GM12864 (cell line): ENCODE measurements at places on chromosomes 13 and 19.

DNA sequence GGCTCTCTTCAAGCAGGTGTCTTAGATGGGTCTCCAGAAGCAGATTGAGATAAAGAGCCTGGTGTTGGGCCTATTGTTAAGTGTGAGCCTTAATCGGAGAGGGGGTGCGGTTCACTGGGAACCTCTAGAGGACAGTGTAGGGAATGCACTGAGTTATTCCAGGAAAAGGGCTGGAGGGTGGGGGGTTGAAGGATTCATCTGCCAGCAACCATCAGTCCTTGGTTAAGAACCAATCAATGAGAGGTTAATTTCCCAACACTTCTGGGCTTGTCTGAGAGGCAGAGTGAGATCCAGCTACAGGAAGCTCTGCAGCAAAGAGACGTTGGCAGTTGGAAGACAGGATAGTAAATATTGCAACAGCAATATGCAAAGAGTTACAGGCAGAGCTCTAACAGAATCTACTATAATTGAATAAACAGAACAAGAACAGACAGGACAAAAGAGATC, 28.7 kb downstream of the CYP4F2 start:
- no peak for DNase-seq

DNA sequence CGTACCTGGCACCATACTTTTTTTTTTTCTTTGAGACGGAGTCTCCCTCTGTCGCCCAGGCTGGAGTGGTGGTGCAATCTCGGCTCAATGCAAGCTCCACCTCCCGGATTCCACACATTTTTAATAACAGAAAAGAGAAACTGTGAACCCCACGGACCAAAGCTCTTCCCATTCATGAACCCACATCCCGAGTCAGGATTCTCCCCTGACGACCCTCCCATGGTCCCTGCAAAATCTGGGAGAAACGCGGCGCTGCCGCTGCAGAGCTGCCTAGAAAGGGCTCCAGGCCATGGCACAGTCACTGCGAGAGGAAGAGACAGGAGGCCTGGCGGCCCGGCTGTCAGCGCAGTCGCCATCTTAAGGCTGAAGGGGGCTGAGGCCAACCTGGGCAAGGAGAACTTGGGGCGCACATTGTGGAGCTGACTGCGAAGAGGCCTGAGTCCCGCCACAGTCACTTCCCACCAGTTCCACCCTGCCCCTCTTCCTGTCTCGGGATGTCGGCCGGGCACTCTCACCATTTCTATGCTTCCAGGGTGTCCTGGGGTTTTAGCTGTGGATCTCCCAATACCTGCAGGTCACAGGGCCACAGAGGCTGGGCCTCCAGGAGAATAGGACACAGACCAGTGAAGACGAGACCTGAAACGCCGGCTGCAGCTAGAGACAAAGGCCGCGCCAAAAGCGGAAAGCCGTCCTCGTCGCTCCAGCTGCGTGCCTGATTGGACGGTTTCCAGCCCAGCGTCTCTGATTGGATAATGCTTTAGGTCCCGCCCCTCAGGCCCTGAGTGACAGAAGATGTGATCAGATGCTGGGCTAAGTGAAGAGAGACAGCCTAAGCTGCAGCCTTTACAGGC, 71.0 kb downstream of the ZNF486 start:
- peak; percentile 72 for DNase-seq

DNA sequence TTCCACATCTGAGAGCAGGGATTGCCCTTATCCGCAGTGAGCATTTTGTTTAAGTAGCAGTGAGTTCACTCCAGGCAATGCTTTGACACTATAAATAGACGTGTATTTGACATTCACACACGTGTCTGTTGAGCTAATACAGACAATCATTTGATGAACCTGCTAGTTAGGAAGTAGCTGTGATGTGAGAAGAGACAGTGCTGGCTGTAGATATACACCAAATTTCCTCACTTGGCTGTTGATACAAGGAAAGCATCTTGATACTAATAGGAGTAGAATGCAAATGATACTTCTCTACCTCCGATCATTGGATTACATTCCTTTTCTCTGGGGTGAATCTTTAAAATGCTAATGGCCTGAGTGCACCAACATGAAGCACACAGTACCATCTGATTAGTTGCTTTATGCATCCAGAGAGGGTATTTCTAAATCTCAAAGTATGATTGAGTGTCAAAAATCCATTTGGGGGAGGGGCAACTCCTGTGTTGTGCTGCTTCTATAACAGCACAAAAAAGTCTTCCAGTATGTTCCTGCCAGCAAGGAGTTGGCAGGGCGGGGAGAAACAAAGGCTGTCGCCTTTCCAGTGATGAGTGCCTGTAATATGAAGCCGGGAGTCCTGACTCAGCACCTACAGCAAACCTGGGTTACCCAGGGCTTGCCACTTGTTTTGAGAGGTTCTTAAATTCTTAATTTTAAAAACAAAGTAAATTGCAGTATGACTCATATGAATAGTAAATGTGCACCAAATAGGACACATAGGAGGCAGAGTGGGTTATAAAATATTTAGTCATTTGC, 7.0 kb downstream of the CUL4A start:
- DNase-seq = no peak

GRCh38 chr19:12800923-12801465, 606 bp downstream of the PRDX2 start:
- DNase-seq = no peak

- DNase-seq = no peak
Observed at GRCh38 chr19:41735071-41735600, 20.2 kb upstream of the CEACAM6 start.

- DNase-seq = peak; percentile 54
Observed at GRCh38 chr19:50817941-50818858, 5.4 kb downstream of the KLK1 start.

- no peak for DNase-seq
Observed at GRCh38 chr13:63327584-63327983, 1911.9 kb upstream of the PCDH20 start.

- DNase-seq = no peak
Observed at GRCh38 chr19:44872661-44873060, 18.4 kb upstream of the TOMM40 start.

GRCh38 chr19:32566246-32566830, 14.7 kb upstream of the PDCD5 start:
- DNase-seq = no peak

DNA sequence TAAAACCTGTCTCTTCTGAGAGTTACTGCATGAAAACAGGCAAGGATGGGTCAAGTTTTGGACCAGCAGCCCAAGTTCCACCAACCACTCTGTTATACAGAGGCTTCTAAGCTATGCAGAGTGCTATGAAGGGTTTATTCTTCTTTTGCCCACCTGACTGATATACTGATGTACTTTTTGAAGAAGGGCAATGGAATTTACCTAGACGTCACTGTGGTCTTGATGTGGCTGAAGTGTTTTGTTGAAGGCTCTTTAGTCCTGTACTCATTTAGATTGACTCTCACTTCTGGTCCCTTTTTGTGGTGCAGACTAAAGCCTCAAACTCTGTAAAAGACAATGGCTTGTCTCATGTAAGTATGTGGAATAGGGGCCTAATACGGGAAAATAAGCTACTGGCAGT, 92.0 kb downstream of the DGKH start:
- DNase-seq = no peak

DNA sequence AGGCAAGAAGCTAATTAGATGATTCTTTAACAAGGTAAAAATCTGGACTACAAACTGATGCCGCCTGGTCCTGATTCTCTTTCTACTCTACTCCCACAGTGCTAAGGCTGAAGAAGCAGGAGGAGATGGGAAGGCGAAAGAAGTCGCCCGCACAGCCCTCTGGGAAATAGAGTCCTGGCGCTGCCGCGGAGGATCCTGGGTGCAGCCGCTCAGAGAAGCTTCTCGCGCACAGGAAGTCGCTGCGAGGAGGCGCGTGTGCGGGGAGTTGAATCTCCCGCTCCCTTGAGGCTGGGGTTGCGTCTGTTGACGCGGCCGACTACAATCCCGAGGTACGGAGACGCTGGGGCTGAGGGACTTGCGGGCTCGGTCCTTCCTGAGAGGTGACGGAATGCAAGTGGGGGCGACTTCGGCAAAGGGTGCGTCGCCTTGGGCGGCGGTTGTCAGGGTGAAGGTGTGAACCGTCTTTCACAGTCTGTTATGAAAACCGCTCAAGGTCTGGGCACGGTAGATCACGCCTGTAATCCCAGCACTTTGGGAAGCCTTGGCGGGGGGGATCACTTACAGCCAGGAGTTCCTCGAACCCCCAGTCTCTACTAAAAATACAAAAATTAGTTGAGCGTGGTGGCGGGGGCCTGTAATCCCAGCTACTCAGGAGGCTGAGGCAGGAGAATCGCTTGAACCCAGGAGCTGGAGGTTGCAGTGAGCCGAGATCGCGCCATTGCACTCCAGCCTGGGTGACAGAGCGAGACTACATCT, at the start of gene ZNF473:
ZNF473 (plus strand) TSS at position 212 of the 756 bp plus-strand sequence. CDS start 5,078 bp downstream, outside the sequence.
- peak; percentile 89 for DNase-seq

- DNase-seq = no peak
Observed at GRCh38 chr19:47650700-47651099, 41.8 kb downstream of the BICRA start.

GRCh38 chr19:1445932-1446712, 3.8 kb upstream of the APC2 start:
- no peak for DNase-seq

- no peak for DNase-seq
Observed at GRCh38 chr19:43625918-43626579, 6.6 kb upstream of the ZNF428 start.

- no peak for DNase-seq
Observed at GRCh38 chr13:83935566-83935965, 53.3 kb upstream of the SLITRK1 start.

- no peak for DNase-seq
Observed at GRCh38 chr13:110853235-110853721, 61.6 kb downstream of the ANKRD10 start.

- no peak for DNase-seq
Observed at GRCh38 chr13:50617134-50617721, 226.3 kb downstream of the DLEU7 start.

DNA sequence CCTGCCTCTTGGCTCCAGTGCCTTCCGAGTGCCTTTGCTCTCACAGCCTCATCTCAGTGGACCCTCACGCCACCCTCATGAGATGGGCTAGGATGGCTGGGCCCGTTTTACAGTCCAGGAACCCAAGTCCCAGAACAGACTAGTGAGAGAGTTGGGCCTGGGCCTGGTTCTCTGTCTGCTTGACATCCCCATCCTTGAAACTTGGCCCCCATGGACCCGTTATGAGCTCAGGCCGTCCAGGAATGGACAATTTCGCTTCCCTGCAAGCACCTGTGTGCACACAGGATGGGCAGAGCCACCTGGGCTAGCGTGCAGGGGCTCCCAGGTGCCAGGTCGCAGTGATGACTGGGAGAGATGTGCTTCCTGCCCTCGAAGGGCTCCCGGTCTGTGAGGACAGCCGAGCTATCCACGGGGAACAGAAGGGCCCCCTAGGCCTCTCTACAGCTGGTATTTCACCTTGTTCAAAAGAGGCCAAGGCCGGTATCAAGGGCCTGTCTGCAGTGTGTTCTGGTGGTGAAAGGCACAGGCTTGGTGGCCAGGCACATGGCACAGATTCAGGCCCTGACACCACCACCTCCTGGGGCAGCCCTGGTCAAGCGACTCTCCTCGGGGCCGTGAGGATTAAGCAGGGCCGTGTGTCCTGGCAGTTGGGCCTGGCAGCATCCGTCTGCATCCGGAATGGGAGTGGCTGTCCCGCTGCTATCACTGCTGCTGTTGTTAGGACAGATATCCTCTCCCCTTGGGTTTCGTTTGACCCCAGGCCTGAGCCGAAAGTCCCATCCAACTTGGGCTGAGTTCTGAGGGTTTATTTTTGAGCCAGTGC, 38.9 kb downstream of the CAPN12 start:
- no peak for DNase-seq

DNA sequence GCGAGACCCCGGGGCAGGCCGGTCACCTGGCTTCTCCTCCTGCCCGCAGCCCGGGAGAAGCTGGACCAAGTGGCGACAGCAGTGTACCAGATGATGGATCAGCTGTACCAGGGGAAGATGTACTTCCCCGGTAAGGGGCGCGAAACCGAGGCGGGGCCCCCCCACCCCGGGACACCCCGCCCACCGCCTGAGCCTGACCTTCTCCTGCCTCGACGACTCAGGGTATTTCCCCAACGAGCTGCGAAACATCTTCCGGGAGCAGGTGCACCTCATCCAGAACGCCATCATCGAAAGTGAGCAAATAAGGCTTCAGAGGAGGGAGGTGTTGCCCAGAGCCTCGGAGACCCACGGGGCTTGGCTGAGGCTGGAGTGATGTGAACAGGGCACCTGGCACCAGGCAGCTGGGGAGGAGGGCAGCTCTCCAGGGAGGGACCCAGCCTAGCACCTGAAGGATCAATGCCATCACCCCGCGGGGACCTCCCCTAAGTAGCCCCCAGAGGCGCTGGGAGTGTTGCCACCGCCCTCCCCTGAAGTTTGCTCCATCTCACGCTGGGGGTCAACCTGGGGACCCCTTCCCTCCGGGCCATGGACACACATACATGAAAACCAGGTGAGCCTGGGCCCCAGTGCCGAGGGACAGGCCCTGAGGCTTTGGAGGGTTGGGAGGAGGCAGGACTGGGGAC, 629 bp downstream of the IZUMO4 start:
- no peak for DNase-seq

DNA sequence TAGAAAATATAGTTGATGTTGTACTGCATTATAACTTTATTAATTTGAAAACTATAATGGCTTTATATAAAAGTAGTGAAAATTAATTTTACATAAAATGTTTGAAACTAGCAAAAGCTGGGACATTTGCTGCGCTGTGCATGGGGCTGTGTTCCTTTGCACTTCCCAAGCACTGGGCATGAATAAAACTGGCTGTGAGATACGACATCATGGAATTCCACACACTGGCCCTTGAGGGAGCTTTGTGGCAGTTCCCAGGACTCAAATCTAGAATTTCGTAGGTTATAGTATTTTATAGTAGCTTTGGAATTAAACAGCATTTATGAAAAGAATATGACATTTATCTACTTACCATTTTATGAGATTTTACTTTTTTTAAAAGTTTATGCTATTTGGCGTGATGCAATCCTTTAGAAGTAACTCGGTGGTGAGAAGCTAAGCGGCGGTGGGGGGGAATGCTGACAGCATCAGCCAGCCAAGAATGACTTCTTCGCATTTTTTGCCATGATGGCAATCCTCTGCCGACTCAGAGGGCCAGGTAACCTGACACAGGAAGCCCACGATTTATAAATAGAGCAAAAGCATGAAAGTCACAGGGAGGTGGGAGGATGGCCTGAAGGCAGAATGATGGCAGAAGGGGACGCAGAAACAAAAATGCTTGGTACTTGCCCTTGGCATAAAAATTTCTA, 553.5 kb downstream of the MYO16 start:
- DNase-seq = no peak

GRCh38 chr13:27792393-27793218, at the start of gene GSX1:
TSS of gene GSX1 (plus strand) at chr13:27792483. CDS start at chr13:27792691, 208 bp downstream.
- DNase-seq = no peak
